ENCODE measurements at places on chromosomes 5 and 9.
A peak's percentile ranks its signal among the peaks of the same experiment; 100 is the strongest.

DNA sequence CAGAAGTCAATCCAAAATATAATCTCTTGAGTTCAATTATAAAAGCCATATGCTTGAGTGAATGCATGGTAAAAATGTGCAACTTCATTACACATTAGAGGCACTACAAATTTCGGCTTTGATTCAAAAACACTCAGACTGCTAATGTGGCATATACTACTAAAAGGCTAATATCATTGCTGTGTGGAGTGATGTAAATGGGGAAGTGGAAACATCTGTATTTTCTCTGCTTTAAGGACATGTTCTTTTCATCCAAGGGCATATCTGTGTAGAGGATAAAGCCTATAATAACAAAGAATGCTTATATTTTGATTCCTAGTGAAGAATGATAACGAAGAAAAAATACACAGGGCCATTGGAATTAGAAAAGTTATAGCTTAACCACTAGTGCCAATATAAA is 643.9 kb upstream of the ZNF608 start:
- no peak for DNase-seq

DNA sequence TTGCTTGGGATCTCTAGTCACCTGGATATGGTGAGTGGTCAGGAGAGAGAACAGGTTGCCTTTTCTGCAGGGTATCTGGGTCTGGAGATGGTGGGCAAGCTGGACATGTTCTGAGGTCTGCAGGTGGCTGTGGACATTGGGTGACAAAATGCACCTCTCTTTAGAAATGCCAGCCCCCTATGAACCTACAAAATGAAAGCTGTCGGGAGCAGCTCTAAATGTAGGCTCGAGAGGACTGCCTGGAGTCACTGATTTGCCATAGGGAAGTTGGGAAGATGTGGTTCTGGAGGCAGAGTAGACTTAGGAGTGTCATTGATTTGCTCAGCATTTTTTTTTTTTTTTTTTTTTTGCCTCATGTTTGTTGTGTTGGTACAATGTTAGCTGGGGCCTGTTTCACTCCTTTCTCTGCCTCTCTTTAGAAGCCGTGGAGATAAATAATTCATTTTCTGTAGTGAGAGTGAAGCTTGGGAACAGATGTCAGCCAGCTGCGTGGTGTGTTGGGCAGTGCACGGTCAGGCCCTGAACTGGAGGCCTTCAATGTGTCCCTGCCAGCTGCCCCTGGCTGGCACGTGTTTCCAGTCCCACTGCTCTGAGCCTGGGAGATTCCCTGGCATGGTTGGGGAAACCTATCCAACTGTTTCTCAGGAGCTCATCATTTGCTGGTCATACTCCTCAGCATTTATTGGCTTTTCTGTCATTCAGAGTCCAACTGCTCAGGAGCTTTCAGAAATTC is 5.4 kb downstream of the RGS3 start:
- DNase-seq, result no peak

DNA sequence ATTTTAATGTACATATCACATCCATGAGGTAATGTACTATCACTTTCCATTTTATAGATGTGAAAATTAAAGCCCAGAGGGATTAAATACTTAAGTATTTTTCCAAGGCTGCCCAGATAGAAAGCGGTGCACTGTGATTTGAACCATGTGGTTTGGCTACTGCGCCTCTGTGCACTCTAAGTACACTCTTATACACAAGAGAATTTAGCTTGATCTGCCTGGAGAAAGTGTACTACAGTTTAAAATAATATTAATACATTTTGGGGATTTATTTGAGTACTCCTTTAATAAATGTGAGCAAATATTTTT is 360.4 kb upstream of the ACTBL2 start:
- no peak for DNase-seq

DNA sequence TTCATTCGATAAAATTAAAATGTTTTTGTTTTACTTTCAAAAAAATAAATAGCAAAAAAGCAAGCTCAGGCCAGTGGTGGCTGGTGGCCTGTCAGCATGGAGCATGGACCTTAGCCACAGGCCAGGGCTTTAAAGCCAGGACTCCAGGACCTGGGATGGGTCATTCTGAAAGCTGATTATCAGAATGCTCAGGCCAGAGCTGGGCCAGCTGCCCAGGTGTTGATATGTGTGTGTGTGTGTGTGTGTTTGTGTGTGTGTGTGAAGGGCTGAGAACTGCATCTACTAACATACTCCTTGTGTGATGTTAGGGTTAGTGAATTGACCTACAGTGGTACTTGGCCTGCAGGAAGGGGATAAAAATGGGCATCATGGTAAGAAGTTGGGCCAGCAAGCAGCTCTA is 21.5 kb downstream of the PALM2AKAP2 start:
- no peak for DNase-seq

DNA sequence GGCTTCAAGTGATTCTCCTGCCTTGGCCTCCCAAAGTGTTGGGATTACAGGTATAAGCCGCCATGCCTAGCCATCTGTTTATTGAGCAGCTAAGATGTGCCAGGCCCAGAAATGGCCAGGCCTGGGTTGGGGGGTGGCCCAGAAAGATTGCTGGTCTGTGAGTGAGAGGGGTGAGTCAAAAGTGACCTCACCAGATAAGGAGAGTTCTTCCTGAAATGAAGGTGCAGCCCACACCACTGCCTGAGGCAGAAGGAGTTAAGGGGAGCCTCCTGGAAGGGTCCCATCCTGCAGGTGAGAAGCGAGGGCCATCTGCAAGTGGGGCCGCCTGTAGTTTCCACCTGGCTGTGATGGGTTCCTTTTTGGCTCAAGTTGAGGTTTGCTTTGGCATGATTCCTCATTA is 96.9 kb upstream of the KLF4 start:
- DNase-seq, result no peak

DNA sequence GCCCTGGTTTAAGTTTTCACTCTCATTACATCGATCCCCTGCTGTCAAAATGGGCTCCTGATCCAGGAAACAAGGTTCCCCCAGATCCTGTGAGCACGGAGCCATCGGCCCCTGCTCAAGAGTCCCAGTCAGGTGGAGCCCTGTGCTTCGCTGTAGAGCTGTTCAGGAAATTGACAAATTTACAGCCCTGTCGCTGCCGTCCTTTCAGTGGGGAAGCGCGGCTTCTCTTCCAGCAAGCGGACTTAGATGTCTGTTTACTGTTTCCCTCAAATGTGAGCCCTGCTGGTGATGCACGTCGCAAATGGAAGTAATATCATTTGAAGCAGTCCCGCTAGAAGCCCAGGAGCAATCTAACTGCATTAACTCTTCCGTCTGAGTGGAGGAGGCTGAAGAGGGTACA is 760.9 kb upstream of the WWC1 start:
- DNase-seq, result no peak

- no peak for DNase-seq
These were observed 38.9 kb downstream of the SLC35D2 start for GRCh38 chr9:96344458-96345180.

DNA sequence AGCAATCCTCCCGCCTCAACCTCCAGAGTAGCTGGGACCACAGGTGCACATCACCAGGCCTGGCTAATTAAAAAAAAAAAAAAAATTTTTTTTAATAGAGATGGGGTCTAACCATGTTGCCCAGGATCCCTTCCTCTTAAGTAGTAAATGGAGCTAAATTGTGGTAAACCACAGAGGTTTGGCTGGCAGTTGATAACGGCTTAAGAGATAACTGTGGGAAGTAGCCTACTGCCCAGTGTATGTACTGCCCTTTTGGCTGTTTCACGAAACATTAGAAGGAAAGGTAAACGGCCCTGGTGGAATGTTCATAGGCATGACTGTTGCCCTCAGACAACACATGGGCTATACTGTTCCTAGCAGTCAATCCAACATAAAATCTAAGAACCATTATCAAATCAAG is 44.4 kb downstream of the HMGCR start:
- no peak for DNase-seq

GRCh38 chr5:137282216-137282615 is 216.9 kb downstream of the SPOCK1 start:
- DNase-seq, result no peak

DNA sequence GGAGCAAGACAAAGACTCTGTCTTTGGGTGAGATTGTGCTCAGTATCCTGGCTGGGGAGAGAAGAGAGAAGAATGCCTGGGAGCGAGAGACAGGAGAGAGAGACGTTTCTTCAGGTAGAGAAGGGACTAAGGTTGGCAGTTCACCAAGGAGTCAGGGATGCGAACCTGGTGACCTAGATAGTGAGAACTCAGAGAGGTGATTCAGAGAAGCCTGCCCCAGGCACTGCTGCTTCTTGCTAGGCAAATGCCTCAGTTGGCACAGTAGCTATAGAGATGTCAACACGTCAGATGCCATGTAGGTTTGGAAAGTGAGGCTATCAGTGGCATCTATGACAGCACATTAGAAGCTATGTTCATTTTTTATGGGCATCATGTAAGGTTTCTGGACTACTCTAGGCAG is 231.6 kb upstream of the VLDLR start:
- no peak for DNase-seq

DNA sequence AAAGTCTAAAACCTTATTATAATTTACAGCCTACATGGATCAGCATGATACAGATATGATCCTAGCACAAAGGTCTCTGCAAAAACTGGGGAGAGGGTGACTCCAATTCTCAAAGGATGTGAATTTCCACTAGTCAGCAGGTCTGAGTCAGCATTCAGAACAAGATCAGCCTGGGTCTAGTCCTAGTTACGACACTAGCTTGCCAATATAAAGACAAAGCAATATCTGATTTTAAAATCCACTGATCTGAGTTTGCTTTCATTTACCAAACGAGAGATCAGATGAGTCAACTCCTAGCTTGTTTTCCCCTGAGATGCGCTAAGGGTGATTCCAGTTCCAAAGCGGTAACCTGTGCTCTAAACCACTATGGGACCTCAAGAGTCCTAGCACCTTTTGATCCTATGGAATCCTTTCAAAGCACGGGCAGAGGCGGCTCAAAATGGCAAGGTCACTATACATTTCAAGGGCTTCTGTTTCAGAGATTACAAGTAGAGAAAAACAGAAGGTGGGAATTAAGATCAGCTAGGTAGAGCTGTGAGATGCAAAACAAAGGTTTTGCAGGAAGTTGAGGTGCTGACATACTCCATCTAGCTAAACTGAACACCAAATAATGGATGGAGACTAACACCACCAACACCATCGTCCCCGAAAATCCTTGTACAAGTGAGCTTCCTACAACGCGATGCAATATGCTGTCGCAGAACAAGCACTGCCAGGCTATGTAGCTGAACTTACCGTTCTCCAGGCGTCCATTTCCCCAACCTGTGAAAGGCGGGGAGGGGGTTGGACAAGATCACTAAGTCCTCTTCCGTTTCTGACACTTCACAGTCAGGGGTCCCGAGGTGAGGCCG is 906 bp downstream of the SLC25A51 start:
- DNase-seq, result no peak

DNA sequence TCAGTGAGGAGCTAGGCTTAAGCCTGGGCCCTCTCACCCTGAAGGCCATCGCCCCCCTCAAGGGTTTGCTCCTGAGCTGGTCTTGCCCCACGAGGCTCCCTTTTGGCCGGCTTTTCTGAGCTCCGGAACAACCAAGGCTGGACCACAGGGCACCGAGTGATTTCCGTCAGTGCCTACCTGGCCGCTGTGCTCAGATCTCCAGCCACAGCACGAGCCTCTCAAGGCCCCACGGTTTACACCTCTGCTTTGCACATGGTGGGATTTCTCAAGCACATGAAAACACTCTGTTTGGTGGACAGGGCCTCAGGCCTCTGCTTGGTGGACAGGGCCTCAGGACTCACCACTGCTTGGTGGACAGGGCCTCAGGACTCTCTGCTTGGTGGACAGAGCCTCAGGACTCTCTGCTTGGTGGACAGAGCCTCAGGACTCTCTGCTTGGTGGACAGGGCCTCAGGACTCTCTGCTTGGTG is 15.8 kb downstream of the CLPTM1L start:
- no peak for DNase-seq

DNA sequence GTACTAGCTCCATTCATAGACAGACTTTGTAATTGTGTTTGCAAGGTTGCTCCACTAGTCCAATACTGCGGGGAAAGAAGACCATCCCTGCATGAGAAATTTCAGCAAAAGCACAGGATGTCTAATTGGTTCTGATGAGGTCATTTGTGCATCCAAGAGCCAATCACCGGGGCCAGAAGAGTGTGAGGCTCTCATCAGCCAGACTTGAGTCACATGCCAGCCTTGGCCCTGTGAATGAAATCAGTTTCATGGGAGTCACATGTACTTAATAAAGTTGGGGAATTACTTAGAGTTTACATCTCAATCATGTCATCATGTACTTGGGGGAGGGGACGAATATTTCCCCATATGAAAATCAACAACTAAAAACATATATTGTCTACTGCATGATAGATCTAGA is 1236.0 kb downstream of the MAT2B start:
- no peak for DNase-seq

GRCh38 chr5:93681432-93681831 is 60.0 kb downstream of the POU5F2 start:
- DNase-seq, result no peak

GRCh38 chr5:61837788-61838187 is 468.2 kb upstream of the KIF2A start:
- DNase-seq, result no peak

DNA sequence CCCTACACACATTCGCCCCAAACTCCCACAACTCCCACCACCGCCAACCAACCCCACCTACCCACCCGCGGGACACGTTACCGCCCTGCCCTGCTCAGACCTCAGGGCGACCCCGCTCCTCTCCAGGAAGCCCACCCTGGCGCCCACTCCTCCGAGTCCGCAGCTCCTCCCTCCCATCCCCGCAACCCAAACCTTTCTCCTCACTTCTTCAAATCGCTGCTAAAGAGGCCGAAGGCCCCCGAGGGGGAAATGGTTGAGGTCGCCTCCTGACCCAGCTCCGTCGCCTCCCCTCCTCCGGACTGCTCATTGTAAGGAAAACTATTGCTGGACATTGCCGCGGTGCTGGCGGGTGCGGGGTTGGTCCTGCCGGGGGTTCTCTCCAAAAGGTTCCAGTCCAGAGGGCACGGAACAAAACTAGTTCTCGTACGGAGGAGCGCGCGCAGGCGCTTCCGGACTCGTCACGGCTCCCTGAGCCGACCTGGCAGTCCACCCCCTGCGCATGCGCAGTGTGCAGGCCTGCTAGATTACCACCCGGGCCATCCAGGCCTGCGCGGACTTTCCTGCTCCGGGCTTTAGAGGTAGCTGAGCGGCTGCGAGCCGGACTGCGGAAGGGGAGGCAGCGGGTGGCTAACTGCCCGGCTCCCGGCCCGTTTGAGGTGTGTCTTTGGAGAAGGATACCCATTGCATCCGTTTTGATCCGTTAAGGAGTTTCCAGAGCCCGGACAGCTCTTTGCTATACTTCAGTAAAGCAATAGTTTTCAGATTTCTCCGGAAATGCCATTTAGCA is at the start of gene AP3B1:
Gene AP3B1, minus strand, starts transcription at position 451 of the 787 bp plus-strand sequence. Its CDS starts 119 bp downstream, at position 332.
- DNase-seq, result peak; percentile 95

All from T-helper 2 cell (primary cell).